ENCODE measurements at places on chromosomes 11 and 22.

DNA sequence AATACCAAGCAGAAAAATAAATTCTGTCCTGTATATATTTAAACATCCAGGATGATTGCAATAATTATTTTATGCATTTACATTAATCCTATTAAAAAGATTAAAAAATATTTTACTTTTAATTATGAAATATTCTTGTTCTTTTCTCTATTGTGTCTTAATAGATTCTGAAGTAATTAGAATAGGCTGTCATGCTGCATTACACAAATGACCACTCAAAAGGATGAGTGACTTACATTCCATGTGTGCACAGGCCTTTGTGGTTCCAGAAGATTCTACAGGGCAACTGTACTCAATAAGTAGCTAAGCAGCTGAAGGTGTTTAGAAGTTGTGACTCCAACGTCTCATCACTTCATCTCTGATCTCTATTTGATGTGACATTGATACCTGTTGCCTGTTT lies 745.9 kb upstream of the CCDC179 start:
- DNase-seq = no peak

DNA sequence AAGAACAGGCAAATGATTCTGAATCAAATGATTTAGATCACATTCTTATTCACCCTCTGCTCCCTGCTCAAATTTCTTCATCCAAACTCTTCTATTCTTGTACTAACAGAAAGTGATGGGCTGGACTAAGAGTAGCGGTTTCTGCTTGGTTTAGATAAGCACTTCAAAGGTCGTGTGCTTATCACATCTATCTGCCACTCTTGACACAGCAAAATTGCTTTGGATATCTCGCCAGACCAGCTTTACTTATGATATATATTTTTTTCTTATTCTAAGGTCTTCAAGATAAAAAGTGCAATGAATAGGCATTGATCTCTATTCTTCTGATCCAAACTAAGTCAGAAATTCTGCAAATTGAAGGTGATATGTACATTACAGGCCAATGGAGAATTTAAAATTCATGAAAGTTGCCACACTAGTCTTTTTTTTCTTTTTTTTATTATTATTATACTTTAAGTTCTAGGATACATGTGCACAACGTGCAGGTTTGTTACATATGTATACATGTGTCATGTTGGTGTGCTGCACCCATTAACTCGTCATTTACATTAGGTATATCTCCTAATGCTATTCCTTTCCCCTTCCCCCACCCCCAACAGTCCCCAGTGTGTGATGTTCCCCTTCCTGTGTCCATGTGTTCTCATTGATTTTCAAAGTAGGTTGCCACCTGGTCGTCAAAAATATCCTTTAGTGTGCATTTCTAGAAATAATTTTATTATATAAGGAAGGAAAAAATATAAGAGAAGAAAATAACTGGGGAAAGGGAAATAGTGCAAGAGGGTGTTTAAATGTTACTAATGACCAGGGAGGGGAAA lies 1941.0 kb upstream of the RAG2 start:
- DNase-seq = no peak

DNA sequence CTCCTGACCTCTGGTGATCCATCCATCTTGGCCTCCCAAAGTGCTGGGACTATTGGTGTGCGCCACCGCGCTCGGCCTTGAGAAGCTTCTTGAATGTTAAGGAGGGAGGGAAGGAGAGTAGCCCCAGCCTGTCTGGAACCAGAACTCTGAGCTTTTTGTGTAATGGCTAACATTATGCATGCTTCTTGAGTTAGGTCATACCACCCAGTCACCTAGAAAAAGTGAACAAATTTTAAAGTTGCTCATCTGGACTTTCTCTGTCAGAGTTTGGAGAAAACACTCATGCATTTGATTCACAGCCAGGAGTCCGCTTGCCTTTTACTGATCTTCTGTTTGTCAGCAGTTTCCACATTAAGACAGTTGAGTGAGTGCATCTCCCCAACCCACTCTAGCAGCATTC lies 82.1 kb downstream of the PPP6R3 start:
- no peak for DNase-seq

- DNase-seq = no peak
These were observed 65.7 kb upstream of the DDI1 start for GRCh38 chr11:103970701-103971249.

GRCh38 chr11:115885535-115886421 lies 381.6 kb upstream of the CADM1 start:
- DNase-seq = no peak

DNA sequence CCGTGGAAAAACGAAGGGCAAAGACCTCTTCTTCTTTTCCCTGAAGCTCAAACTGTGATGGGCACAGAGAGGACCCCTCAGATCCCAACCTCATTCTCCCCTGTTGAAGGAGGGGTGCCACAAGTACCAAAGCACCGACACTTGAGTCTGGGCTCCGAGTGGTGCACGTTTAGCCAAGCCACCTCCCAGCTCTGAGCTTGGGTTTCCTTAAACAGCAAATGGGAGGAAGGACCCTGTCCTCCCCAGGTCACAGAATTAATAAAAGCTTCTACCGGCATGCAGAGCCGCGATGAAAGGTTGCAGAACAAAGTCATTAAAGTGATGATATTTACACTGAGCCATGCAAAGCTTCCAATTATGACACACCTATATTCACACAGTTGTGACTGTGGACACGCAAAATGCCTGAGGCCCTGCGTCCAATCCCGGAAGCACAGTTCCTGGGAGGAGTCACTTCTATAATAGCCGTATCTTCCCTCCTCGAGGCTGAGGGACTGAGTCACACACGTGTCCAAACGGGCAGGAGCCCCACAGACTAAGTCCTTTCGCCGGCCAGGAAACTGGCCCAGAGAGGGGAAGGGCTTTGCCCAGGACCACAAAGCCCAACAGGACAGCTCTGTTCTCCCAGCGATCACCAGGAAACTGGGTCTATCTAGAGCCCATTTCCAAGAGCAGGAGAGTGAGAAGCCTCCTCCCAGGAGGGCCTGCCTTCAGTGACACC lies 922 bp upstream of the CSNK1E start:
- no peak for DNase-seq

- no peak for DNase-seq
These were observed 34.7 kb downstream of the USP47 start for GRCh38 chr11:11876458-11876857.

DNA sequence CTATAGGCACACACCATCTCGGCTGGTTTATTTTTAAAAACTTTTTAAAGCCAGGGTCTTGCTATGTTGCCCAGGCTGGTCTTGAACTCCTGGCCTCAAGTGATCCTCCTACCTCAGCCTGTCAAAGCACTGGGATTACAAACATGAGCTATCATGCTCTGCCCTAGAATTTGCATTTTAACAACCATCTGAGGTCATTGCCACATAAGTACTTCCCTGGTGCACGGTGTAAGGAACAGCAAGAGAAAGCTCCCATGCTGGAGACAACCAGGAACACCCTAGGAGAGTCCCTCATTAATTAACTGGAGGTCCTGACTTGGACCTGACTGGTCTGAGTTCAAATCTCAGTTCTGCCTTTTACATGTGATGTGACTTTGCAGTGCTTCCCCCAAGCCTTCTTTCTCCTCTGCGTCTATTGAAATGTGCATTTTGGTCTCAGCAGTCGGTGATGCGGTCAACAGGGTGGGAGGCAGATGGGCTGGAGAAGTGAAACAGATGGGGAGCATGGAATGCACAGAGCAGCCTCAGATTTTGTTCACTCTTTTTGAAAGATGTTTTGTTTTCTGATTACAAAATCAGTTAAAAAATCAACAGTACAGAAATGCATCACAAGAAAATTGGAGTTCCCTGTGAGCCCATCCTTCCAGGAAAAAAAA lies 146.5 kb downstream of the MYO18B start:
- DNase-seq = no peak
